Stimulated activated CD8-positive, alpha-beta memory T cell treated with anti-CD3 and anti-CD28 coated beads, Interleukin-15, amount 100 ng/mL, for 4 hours (primary cell): ENCODE measurements at places on chromosomes 3 and 15.

DNA sequence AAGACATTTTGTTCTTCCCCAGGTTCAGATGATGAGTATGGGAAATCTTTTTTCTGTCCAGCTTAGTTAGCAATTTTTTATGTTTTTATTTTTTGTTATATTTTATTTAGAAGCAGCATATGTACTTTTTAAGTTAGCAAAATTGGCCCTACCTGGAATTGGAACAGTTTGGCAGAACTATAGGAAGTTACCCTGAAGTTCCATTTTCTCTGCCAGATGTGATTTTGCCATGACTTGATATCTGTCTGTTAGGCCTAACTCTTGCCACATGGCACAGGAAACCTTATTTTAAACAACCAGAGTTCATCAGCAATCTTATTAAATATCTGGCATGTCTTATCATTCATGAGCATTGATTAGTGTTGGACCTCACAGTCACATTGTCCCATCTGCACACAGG lies 67.1 kb downstream of the ADAMTSL3 start:
- DNase-seq: no peak

GRCh38 chr3:45858809-45859543 lies 17.1 kb upstream of the LZTFL1 start:
- no peak for DNase-seq

DNA sequence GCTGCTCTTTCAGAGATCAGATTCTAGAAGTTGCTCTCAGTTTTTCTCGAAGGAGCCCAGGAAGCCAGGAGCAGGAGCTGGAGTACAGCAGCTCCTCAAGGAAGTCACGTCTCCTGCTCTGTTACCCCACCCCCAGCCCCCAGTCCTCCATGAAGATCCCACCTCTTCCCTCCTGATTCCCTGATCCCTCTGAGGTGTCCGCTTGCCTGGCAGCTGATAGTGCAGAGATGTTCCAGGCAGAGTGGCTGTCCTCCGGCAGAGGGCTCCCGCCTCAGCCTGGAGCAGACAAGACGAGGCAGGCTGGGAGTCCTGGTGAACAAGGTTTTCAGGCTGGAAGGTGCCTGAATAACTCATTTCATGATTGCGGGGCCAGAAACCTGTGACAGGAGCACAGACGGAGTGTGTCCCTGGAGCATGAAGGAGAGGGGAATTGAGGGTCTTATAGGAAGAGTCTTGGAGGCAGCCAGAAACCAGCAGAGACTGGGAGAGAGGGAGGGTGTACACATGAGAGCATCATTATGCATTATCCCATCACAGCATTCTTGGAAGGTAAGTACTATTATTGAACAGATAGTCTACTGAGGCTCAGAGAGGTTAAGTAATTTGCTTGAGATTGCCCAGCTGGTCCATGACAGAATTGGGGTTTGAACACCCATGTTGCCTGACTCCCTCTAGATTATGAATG lies 1.2 kb downstream of the HRH1 start:
- DNase-seq: no peak

DNA sequence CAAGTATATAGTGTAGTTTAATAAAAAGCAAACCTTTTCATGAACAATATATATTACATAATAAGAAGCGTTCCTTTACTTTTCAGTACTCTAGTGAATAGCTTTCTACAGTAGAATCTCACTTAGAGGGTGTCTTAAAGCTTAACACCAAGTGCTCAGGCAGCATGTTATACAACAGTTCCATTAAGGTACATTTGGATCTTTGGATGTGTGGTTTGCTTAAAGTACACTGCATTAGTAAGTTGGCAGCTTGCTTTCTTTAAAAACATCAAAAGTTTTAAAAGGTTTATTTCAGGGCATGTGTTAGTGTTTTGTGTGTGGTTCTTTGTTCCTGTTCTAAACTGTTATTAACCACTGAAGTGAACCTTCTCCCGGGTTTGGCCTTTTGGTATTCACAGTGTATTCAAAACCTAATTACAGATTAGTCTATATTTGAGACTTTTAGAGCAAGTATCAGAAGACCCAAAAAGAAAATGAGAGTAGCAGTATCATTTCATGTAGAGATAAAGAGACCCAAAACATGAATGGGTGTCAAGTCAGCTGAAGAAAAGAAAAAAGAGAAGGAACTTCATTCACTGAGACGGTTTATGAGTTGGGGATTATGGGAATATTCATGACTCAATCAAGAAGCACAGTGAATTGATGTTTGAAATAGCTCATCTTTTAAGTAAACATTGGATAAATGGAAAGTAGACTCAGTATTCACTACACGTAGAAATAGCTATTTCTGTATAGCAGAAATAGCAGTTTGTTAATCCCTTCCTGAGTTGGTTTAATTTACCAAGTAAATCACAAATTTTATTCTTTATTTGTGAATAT lies 93.9 kb downstream of the OPA1 start:
- DNase-seq: no peak

DNA sequence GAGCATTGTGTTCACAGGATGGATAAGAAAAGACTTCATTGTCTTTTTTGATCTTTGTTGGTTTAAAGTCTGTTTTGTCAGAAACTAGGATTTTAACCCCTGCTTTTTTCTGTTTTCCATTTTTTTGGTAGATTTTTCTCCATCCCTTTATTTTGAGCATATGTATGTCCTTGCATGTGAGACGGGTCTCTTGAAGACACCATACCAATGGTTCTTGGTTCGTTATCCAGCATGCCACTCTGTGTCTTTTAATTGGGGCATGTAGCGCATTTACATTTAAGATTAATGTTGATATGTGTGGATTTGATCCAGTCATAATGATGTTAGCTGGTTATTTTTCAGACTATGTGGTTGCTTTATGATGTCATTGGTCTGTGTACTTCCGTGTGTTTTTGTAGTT lies 687.0 kb downstream of the NAALADL2 start:
- no peak for DNase-seq

DNA sequence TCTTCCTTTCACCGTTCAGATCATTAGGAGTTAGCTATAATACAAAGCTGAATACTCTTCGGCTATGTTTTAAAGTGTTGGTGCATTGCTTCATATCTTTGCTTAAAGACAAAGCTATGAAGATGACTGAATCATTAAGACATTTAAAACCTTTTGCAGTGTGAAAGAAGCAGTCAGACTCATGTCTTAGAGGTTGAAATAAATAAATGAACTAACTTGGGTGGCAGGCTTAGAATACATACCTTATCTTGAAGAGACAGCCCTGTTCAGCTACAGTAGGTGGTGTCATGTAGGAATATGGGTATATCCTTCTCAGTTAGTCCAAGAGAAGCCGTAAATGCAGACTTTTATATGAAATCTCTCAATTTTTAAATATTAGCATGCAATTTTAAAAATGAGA lies 63.4 kb downstream of the OPA1 start:
- DNase-seq: no peak

DNA sequence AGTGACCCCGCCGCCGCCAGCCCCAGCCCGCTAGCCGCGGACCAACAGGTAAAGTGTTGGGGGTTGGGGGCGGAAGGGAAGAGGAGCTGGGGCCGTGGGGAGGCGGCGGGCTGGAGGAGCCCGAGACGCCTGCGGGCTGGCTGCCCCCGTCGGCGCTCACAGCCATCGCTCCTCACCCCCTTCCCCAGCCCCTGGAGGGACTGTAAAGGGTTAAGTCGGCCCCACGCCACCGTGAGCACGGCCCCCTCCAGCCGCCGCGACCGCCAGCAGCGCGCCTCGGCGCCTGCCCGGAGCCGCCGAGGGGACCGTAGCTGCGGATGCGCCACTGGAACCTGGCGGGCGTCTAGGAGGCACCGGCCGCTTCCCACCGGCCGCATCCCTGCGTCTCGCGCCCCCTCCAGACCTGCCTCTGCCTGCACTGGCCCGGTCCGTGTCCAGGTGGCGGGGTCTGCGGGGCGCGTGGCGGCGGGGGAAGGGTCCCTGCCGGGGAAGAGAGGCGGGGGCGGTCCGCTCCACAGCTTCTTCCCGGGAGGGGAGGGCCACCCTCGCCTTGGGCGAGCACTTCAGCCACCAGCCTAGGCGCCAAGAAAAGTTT lies 522 bp downstream of the MED12L start:
- no peak for DNase-seq

DNA sequence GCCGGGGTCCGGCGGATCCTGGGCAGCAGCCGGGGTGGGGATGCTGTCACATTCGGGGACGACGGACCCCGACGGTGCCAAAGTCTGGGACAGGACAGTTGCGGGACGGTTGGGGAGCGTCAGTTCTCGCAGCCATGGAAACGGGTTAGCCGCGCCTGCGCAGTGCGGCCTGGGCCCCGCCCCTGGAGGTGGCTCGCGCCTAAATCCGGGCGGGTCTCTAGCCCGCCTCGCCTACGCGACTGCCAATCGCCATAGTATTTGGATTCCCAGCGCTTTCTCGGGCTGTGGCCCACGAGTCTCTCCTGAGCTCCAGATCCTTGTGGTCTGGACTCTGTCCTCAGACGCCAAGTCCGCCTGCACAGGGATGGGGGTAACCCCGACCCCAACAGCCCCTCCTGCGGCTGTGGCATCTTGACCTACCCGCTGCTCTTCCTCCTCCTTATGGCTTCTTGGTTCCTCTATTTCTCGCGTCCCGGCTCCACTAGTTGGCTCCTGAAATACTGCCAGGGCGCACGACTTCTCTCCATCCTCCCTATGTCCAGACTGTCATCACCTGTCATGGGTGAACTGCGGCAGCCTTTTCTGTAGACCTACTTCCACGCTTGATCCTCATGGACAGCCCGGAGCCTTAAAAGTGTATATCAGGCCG lies at the start of gene ZMYND10:
TSS of gene ZMYND10 (minus strand) at position 147 of the 649 bp plus-strand sequence. CDS start 153 bp downstream, outside the sequence.
- DNase-seq: peak; percentile 35

- no peak for DNase-seq
These were observed 63.1 kb downstream of the TLE3 start for GRCh38 chr15:70034596-70034995.

GRCh38 chr3:84727616-84728015 lies 231.2 kb upstream of the CADM2 start:
- no peak for DNase-seq

- DNase-seq: no peak
These were observed 3.6 kb upstream of the GRAMD1C start for GRCh38 chr3:113834983-113835382.

- DNase-seq: no peak
These were observed 27.5 kb downstream of the IGF2BP2 start for GRCh38 chr3:185797108-185797881.

GRCh38 chr3:181772166-181772565 lies 60.4 kb downstream of the SOX2 start:
- no peak for DNase-seq

GRCh38 chr3:57556459-57557084 lies 498 bp downstream of the PDE12 start:
- DNase-seq: peak; percentile 2

DNA sequence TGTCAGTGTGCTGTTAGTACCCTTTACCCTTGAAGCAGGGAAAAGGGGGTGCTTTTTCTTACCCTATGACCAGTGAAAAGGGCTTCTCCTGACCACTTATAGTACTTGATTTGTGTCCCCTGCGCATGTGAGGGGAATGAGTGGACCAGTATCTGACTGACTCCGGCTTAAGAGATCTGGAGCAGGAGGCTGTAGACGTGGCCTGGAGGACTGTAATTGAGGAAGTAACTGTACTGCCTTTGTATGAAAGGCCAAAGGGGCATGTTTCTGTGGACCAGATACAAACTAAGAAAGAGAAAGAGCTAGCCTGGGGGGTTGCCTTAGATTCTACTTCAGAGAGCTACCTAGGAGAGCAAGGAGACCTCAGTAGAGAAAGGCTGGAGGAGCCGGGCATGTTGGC lies 89.9 kb upstream of the TBL1XR1 start:
- DNase-seq: no peak

DNA sequence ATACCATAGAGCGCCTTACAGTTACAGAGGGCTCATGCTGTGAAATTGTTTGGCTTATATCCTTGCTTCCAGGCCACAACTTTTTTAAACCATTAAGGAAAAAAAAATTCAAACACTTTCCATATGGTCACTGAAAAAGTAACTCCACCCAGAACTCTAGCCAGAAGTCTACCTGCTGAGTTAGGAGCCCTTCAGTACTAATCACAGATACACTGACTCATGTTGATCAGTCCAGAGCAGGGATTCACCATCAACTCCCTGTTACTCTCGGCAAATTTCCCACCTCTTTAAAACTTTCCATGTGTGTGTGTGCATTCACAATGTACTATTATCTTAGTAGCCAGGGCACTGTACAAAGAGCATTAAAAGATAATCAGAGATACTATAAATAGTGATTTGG lies 372.8 kb downstream of the MAGI1 start:
- DNase-seq: no peak

DNA sequence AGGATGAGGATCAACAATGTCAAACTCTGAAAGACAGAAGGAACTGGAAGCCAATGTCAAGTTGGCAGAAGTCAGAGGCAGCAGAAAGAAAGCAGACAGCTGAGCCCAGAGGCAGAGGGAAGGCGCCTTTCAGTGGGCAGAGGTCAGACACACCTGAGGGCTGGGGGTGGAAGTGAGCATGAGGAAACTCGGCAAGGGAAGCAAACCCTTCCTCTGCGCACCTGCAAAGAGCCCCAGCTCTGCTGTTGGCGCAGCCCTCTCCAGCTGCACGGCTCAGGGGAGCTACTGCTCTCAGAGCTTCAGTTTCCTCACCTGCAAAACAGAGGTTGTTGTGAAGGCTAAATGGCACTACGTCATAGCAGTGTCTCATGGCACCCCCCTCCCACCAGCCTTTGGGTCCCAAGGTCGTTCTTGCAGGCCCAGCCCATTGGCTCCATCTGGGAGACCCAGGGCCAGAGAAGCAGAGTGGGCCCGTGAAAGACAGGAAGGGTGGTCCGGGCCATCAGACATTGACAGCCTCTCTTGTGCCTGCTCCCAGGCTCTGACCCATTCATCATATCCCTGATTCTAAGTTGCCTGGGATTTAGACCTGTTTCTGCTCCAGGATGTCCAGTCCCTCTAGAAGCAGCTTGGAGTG lies 53.3 kb upstream of the SLC6A11 start:
- DNase-seq: no peak
